ENCODE measurements at places on chromosomes 5 and 9.

GRCh38 chr9:110769667-110770066 lies 101.1 kb downstream of the MUSK start:
- no peak for DNase-seq

GRCh38 chr5:95281226-95281625 lies 3.7 kb downstream of the MCTP1 start:
- no peak for DNase-seq

GRCh38 chr9:25678147-25678666 lies at the start of gene TUSC1:
Gene TUSC1, minus strand, starts transcription at chr9:25678444. Its CDS starts 132 bp downstream, at chr9:25678312.
- DNase-seq, result peak; percentile 48

DNA sequence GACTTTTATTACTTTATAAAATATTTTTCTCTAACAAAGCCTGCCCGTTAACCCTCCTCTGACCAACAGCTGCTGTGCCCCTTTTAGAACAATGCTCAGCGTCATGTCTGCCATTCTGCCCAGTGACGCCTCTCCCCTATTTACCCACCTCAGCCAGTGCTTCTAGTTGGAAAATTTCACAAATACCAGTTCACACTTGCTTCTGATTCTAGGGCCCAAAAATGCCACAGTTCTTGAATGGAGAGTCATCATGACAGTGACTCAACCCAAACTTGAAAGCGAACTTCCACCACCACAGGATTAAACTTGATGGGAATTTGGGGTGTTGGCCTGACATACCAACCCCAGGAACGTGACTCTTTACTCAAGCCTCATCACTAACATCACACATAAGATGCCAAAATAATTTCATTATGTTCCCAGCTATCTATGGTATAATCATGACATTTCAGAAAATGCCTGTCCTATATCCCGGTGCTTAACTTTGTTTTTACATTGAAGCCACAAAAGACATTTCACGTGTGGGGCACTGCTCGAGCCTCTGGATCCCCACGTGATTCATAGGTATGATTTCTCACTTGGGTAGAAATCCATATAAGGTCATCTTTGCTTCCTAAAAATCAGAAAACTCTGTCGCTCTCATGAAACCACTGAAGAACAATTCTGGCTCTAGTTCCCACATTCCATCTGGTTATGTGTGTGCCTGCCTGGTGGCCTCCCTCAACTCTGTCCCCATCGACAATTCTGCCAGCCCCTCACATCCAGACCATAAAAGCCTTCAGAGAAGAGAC lies 220.9 kb downstream of the ACTL7B start:
- DNase-seq, result no peak

GRCh38 chr5:163509291-163509951 lies 4.0 kb downstream of the MAT2B start:
- no peak for DNase-seq

GRCh38 chr5:17151686-17152085 lies 65.7 kb upstream of the BASP1 start:
- no peak for DNase-seq

GRCh38 chr9:97714435-97714834 lies 17.3 kb upstream of the XPA start:
- no peak for DNase-seq

DNA sequence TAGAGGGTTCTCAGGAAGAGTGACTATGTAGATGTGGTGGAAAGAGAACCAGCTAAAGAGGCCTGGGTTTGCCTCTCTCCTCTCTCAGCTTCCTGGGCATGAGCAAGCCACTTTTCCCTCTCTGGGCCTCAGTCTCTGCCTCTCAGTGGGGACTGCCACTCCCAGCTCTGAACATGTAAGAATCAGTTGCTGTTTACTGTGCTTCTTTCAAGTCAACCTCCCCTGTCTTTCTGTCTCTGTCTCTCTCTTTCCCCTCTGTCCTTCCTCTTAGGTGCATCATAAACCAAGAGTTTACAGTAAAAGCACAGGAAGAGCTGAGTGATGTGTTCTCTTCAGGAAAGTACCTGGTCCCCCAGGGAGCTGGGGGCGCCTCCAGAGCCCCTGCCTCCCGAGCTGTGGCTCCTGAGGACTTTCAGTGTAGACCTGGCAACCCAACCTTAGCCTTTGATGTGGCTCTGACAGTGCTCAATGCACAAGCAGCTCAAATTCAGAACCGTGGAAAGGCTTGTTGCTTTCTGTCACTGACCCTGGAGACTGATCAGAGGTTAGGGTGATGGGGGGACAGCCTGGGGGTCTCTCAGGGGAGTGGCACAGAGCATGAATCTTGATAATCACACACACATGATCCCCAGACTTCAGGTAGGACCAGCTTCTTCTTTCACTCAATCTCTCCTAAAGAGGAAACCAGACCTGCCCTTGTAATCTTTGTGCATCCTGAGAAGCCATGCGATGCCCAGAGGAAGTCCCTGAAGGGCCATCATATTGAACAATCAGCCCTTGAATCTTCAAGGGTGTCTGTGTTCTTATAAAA lies 59.4 kb upstream of the TNFSF8 start:
- no peak for DNase-seq

- DNase-seq, result no peak
Observed at GRCh38 chr9:136549010-136549980, 3.4 kb upstream of the NOTCH1 start.

DNA sequence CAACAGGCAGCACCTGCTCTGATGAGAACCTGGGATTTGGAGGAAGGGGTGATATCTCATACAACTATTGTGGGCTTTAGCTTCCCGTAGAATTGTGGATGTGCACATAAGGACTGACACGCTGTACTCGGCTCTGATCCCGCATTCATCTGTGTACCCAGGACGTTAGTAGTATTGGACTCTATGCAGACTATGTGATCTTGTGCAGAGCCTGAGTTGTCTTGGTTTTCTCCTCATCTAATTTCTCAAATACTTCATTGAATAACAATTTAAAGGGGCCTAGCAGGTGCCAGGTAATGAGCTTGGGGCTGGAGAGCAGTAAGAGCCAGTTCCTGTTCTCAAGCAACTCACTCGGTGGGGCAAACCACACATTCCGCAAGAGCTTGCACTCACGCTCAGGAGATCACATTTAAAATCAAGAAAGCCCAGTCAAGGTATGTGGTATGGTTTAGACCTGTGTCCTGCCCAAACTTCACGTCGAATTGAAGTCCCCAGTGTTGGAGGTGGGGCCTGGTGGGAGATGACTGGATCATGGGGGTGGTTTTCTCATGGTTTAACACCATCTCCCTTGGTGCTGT lies 14.8 kb downstream of the C5orf15 start:
- no peak for DNase-seq

- DNase-seq, result no peak
Observed at GRCh38 chr9:131447600-131447999, 53.7 kb downstream of the PRRC2B start.
